ENCODE measurements at places on chromosomes 2 and 18.

DNA sequence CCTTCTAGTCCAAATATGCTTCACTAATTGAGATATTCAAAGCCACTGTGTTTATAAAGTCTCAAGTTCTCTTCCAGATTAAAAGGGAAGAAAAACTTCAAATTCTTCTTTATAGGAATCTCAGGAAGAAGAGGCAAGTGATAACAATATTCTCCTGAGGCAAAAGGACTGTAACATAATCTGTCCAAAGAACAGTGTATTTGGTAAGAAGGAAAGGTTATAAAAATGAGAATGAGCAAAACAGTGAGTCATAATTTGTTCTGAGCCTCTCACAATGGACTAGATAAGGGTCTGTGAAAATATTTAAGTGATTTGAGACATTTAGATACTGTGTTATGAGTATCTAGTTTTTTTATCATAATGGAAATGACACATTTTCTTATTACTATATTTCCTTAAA is 44.3 kb downstream of the SNRPD1 start:
- no peak for DNase-seq

GRCh38 chr2:210376694-210377093 is 61.7 kb upstream of the MYL1 start:
- no peak for DNase-seq

GRCh38 chr2:150462770-150463169 is 24.7 kb downstream of the RND3 start:
- DNase-seq: no peak

DNA sequence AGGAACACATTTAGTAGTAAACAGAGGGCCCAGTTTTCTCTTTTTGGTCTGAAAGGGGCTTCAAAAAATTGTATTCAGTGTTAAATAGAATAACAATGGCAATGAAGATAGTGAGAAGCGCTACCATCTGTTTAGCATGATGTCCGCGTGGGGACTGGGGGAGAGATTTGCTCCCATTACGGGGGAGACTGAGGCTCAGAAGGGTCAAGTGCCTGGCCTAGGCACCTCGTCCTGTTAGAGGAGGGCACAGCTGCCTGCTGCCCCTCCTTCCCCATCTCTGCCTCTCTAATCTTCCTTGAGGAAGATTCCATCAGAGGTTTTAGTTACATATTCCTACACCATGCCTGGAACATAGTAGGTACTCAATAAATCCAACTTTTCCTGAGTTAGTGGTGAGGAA is 10.1 kb upstream of the TMEM185B start:
- no peak for DNase-seq

DNA sequence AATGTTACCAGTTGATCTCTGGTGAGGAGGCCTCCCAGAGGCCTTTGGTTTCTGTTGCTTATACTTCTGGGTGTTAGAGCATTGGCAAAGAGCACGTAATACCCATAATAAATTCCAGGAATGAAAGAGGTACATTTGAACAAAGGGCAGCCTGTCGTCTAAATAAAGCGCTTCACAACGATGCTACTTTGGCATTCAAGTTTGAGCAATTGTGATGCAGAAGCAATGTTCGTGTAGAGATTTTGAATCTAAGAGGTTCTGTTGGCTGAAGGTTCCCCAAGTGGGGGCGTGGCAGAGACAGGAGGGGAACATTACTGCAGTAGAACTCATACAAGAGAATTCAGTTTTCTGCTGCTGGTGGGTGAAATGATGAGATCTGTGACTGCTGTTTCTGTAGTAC is 27.8 kb downstream of the ZNF532 start:
- no peak for DNase-seq

DNA sequence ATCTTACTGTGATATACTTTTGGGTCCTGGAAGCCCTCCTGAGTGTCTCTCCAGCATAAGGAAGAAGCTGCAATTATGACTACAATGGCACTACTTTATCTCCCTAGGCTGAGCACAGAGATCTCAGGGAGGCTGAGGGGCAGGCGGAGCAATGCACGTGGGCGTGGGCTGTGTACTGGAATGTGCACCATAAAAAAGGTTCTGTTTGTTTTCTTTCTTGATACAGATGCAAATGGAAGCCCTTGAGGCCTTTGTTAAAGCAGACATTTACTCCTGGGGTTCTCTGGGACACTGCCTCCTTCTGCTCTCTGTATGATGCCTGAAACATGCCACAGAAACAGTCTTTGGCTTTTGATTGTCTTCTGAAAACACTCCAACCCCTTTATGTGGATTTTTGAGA is 79.1 kb upstream of the DLX2 start:
- DNase-seq: no peak

DNA sequence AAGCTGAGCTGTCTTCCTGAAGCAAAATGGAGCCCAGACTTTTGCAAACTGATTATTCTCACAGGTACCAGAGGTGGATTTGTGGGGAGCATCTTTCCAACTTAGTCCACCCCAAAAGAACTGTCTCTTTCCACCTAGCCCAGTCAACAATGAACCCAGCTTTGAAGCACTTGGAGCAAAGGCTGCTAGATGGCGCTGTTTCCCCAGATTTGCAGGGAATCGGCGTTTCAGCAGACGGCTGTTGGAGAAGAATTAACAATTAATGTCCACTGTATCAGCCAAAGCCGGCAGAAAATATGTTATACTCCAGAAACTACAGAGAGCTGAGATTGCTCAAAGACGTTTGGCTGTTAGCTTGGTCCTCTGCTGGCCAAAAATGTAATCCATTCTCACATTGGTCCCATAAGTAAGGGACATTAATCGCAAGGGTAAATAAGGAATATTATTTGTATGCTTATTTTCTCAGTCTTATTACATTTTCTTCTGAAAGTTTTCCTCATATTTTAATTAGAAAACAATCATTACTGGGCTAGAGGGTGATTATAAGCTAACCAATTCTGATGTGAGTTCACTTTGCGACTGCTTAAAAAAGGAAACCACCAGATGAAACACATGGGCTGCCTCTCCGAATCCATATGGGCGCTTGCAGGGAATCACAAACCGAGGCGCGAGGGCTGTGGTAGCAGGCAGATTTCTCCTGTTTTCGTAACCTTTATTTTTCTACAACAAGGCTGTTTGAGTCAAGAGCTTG is 423.8 kb upstream of the MEX3C start:
- DNase-seq: peak; percentile 65

DNA sequence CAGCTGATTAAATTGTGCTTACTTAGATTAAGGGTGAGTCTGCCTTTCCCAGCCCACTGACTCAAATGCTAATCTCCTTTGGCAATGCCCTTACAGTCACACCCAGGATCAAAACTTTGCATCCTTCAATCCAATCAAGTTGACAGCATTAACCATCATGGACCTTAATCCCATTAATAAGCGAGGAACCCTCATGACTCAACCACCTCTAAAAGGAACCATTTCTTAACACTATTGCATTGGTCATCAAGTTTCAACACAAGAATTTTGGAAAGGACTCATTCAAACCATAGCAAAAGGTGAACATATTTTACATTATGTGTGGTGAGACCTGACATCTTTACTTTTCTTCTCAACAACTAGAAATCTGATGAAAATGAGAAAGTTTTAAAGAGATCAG is 187.0 kb downstream of the OSR1 start:
- no peak for DNase-seq

GRCh38 chr2:16058256-16058655 is 117.9 kb downstream of the MYCN start:
- no peak for DNase-seq

GRCh38 chr18:75782204-75782603 is 354.7 kb upstream of the SMIM21 start:
- DNase-seq: no peak

- peak; percentile 87 for DNase-seq
Observed at GRCh38 chr18:11955239-11956029, 25.9 kb upstream of the IMPA2 start.

DNA sequence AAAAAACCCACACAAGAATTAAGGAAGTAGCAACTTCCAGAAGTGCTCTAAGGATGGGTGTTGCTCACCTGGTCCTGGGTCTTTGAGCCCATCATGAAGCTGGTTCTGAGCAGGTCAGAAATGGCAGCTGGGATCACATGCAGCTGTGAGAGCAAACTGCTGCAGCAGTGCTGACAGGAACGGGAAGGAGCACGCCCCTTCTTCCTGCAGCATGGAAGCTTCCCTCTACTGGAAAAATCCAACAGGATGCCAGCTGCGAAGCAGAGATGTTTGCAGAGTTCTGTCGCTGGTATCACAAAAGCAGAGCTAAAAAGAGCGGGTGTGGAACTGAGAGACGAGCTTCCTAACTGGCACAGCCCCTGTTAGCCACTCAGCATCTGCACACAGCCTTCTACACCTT is 33.7 kb downstream of the EIF4E2 start:
- no peak for DNase-seq

DNA sequence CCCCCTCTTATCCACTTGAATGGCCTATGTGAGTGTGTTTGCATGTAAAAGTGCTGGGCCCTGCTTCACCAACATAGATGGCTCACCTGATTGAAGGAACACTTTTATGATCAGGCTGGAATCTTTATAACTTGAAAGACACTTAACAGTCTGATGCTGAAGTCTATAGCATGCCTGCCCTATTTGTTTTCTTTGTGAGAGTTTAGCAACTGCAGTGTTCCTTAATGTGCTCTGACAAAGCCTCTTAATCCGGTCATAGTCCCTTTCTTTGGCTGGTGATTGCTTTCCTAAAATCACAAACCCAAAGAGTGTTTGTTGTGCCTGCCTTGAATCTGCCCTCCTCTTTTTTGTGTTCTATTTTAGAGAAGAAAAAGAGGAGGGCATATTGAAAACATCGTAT is 1382.8 kb upstream of the CELF4 start:
- DNase-seq: no peak

GRCh38 chr2:120991441-120991840 is 255.8 kb downstream of the GLI2 start:
- no peak for DNase-seq

- no peak for DNase-seq
Observed at GRCh38 chr2:69902213-69902922, 8.6 kb downstream of the SNRNP27 start.

DNA sequence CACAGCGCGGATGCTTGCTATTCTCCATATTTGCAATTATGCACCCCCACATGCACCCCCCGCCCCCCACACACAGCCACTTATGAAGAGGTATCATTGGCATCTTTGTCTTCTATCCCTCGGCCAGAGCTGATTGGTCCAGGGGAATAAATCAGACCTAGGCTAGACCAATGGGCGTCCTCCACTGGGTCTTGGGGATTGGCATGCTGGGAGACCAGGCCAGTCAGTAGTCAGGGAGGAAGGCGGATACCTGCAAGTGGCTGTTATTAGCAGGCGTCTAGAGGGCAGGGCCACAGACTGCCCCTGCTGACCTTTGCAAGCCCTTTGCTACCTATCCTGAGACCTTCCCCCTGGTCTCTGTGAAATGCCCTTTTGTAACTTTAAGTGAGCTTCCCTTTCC is 30.0 kb downstream of the ATOH8 start:
- DNase-seq: peak; percentile 9

- no peak for DNase-seq
Observed at GRCh38 chr2:168772704-168773103, 29.7 kb upstream of the NOSTRIN start.

DNA sequence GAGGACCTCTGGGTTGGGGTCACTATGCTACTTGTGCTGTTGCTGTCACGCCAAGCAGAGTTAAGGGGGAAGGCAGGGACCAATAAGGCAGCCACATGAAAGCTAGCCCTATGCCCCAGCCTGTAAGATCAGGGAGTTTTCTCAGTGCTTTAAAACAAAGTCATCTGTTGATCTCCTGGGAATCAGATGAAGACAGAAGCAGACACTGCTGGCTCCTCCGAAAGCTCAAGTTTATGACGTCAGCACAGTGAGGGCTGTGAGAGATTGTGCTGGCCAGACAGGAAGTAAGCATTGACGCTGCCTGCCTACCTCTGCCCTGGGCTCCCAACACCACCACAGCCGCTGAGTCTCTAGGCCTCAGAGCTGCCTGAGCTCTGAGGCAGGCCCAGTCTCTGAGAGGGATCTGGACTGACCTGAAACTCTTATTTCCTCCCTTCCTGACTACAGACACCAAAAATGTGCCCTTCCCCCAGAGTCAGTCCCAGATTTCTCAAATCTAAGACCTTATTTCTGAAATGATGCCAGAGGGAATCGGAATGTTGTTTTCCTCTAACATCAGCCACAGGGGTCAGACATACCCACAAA is 118.1 kb upstream of the EPAS1 start:
- peak; percentile 47 for DNase-seq

DNA sequence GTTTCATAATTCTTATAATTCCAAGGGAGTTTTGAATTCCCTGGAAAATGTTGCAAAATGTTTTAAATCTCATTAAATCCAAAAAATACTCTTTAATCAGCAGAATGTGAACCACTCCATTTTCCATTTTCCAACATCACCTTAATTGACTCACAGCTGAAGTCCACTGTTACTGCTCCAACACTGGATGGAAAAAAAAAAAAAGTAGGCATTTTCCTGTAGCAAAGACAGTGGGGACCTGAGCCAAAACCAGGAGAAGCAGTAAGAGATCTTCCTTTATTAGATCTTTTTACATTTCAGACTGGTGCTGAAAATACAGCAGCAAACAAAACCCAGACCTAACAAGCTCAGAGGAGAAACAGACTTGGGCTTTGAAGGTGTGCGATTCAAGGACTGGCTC is 62.4 kb upstream of the SPATS2L start:
- DNase-seq: no peak

DNA sequence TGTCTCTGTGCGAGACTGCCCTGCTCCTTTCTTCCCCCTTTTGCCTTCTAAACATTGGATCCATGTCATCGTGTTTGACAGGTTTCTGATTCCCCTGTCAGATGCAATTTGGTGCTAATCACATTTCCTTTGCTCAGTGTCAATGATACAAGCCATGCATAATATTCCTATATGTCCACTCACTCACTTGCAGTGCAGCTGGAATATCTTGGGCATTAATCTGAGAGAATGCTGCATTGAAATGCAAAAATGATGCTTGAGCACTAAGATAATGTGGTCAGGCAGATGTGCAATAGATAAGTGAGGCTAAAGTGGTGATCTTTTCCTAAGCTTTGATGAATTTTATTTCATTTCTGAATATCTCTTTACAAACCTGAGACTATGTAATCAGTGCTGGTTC is 375.5 kb downstream of the PARD3B start:
- DNase-seq: no peak

DNA sequence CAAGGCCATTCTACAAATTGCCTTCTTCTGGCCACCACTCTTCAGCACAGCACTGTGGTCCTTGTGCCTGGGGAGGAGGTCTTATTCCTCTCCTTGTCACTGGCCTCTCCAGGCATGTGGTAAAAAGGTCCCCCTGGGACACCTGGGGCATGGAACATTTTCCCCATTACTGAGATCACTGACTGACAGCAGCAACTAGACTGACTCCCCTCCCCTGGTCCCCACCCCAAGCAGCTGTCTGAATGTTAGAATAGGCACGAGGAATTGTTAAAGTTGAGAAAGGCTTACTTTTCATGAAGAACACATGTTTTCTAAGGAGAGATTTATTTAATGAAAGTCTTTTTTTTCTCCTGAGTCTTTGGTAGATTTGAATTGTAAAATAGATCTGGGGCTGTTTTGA is 39.5 kb upstream of the RTN4 start:
- DNase-seq: peak; percentile 33

DNA sequence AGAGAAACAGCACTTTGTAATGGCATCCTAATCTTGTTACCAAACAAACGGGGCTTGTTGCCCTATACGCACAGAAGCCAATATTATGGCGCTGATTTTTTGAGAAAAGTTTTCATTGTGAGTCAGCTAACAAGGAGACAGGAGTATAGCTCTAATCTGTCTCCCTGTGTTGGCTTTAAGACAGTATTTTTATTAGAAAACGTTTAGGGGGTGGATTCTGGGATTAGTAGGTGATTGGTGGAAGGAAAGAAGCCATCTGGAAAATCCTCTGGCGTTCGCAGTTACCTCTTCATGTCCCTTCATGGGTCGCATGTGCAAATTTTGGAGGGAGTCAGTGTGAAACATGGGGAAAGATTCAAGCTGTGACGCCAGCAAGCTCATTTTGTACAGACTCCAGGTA is 698 bp upstream of the TMEM237 start:
- DNase-seq: no peak

GRCh38 chr2:98123286-98123685 is 36.3 kb downstream of the VWA3B start:
- DNase-seq: no peak

All from left hindlimb (tissue), 1 donor.